ENCODE measurements at places on chromosomes 6 and 20.

DNA sequence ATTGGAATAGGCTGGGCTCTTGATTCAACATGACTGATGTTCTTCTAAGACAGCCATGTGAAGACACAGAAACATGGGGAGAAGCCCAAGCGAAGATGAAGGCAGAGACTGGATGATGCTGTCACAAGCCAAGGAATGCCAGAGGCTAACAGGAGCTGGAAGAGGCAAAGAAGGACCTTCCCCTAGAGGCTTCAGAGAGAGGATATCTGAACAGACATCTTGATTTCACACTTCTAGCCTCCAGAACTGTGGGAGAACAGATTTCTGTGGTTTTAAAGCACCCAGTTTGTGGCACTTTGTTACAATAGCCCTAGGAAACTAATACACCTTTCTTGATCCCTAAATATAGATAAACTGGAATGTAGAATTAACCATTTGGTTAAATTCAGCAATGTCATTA lies 127.0 kb downstream of the EDN1 start:
- DNase-seq, result no peak

- DNase-seq, result no peak
Observed at GRCh38 chr6:3751730-3752530, 417 bp upstream of the PXDC1 start.

DNA sequence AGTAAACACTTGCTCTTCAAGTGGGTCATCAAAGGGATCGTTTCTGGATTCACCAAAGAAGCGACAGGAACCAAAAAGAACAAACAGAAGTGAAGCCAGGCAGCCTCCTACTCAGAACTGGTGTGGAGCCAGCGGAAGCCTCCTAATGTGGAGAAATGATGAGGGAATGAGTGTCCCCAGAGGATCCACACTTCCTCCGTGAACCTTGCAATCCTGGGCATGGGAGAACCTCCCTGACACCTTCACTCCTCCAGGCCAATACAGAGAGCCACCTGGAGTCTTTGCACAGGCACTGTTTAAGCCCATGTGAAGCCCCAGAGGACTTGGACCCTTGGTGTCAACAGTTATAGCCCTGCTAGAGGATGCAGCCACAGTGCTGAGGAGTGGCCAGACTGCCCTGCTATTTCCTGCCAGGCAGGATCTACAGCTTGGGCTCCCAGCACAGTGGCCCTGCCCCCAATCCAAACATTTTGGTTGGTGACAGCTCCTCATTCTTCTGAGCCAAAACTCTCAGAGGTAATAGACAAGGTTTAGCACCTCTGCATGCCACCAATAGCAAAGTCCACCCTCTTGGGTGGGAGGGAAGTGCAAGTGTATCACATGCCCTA lies 23.2 kb upstream of the SERINC1 start:
- DNase-seq, result no peak

GRCh38 chr6:158805698-158806377 lies 13.3 kb downstream of the EZR start:
- DNase-seq, result no peak

DNA sequence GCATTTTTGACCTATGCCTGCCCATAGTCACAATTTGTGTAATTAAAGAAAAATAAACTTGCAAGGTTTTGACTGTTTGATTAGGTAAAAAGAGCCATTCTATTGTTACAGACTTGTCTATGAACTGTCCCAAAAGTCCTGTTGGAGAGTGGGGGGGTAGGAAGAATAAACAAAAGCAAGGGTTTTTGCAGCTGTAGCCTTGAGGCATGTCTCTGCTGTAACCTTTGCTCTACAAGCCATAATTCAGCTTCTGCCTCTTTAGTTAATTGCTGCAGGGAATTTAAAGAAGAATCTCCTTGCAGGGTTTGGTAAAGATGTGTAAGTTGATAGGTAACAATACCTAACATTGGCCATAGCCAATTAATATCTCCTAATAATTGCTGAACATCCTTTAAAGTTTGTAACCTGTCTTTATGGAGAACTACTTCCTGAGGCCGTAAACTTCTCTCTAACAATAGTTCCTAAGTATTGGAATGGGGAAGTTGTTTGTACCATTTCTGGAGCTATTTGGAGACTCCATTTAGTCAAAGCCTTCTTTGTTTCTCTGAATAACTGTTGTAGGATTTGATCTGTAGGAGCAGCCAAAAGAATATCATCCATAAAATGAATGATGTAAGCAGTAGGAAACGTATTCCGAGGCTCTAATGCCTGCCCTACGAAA lies 7.9 kb upstream of the ABHD12 start:
- DNase-seq, result no peak

DNA sequence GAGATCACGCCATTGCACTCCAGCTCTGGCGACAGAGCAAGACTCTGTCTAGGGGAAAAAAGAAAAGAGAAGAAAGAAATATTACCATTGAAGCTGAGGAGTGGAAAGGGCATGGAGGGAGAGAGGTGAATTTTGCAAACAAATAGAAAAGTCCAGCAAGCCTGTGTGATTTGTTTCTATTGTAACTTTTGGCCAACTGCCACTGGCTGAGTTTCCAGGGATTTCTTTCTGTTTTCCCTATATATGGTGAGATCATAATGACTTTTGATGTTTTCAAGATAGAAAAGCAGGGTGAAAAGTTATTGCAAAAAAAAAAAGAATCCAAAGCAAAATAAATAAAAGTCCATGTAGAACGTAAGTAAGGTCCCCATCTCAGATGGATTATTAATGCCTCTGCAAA lies 184.2 kb upstream of the RALGAPA2 start:
- no peak for DNase-seq

DNA sequence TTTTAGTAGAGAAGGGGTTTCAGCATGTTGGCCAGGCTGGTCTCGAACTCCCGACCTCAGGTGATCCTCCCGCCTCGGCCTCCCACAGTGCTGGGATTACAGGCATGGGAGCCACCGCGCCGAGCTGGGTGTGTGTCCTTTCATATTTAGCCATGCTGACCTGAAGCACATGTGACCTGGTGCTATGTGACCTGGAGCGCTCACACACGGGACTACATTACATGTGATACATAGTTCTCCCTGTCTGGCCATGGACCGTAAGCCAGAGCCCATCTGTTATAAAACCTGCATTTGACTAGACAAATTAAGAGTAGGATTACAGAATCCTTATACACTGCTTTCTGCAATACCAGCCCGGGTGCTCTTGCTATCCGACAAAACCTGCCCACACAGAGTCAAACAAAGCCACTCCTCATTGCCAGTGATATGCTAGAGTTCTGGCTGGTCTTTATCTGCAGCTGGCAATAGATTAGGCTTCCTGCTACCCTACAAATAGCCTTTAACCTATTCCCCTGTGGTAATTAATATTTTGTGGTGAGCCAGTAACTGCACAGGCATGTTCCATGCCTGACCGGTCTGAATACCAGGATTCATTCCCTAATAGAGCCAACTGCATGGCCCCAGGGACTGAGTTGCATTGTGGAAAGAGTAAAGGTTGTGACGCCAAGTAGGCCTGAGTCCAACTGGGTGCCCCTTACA lies 26.3 kb upstream of the FAM50B start:
- DNase-seq, result no peak

- no peak for DNase-seq
Observed at GRCh38 chr6:101276066-101276465, 117.4 kb upstream of the GRIK2 start.

- no peak for DNase-seq
Observed at GRCh38 chr20:59176812-59177211, 13.2 kb downstream of the ZNF831 start.

GRCh38 chr6:96236471-96236870 lies 220.7 kb downstream of the FUT9 start:
- no peak for DNase-seq

GRCh38 chr6:20572288-20572687 lies 38.0 kb downstream of the CDKAL1 start:
- no peak for DNase-seq
